ENCODE measurements at places on chromosomes 12 and 14.

DNA sequence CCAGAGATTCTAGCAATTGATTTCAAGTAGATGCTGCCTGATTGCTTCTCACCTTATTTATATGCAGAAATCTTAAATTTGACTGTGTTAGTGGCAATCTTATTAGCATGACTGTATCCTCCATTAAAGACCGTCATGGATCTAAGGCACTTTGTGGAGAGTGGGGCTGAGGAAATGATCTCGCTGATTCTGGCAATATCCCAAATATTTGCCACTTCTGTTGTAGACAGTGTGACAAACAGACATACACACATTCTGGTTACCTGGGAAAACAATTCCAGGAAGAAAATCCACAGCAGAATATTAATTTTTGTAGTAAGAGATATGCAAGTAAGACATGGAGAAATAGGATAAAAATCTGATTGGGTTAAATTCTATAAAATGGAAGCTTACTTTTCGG is 269.0 kb upstream of the G2E3 start:
- DNase-seq = no peak

DNA sequence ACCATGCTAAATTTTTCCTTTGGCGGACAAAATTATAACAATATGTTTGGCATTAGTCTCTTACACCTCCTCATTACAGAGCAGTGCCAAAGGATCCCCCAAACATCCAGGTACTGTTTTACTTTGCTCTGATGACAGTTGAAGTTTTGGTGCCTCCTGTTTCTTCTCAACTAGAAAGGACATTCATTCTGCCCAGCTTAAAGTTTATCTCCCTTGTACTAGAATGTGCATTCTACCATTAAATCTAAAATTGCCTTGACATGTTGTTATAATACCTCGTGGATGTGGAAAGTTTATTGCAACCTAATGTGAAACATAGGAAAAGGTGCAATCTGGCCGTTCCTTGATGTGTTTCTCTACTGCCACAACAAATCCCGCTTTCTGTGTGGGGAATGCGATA is 173.4 kb downstream of the KITLG start:
- no peak for DNase-seq

DNA sequence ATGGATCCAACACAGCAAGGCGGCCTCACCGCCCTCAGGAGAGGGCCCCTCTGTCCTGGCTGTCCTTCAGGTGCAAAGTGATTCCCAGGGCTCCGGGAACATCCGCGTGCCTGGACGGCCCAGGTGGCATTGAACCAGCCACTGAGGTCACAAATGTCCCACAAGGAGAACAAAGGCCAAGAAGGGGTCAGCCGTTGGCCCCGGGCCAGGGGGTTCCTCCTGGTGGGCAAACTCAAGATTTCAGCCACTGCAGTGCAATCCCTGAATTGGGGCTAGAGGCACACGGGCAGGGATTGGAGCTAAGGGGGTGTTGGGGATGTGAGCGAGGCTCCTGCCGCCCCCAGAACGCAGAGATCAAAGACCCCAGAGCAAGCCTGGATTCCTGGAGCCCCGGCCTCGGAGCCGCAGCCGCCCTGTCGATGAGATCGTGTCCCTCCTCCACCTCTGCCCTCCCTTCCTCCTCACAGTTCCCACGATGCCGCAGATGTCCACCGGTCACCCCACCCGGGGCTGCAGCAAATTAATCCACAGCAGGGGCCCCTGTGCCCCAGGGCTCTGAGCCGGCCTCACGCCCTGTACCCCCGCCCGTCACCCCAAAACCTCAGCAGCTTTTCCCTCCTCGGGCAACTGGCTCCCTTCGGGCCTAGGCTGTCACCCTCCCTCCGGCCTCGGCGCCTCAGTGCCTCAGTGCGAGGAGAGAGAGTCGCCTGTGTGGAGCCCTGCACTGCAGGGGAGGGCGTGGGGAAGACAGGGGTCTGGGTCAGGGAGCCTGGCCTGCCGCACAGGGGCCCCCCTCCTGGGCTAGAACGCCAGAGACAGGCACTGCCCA is 56.7 kb upstream of the GALNT9 start:
- DNase-seq = no peak

DNA sequence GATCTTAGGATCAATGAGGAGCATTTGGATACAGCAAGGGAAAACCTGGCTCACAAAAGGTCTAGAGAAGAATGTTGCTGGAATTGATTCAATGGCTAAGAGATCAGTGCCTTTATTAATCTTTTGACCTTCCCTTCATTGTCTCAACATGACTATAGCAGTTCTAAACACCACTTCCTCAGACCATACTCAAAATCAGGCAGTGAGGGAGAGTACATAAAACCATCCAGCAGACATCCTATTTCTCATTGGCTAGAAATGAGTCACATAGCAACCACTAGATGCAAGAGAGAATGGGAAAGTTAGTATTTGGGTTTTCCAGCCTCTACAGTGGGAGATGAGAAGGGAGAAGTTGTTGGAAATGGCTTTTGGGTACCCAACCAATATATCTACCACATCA is 151.4 kb upstream of the NUDT4 start:
- DNase-seq = no peak

DNA sequence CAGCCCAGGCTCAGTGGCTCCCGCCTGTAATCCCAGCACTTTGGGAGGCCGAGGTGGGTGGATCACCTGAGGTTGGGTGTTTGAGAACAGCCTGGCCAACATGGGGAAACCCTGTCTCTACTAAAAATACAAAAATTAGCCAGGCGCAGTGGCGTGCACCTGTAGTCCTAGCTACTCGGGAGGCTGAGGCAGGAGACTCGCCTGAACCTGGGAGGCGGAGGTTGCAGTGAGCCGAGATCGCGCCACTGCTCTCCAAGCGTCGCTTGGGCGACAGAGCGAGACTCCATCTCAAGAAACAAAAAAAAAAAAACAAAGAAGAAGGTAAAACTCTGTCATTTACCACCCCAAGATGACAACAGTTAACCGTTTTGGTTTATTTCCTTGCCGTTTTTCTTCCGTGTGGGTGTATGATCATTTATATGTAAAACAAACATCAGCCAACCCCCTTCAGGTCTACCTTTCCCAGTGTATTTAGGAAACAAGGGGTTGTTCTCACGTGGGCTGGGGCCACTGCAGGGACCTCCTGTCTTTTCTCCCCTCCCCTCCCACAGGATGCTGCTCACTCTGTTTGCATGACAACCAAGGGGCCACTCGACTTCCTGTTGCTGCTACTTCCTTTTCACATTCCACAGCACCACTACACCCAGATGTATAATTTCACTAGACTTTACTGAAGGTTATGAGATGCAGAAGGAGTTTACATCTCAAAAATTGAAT is 13.6 kb downstream of the TTC9 start:
- peak; percentile 76 for DNase-seq

DNA sequence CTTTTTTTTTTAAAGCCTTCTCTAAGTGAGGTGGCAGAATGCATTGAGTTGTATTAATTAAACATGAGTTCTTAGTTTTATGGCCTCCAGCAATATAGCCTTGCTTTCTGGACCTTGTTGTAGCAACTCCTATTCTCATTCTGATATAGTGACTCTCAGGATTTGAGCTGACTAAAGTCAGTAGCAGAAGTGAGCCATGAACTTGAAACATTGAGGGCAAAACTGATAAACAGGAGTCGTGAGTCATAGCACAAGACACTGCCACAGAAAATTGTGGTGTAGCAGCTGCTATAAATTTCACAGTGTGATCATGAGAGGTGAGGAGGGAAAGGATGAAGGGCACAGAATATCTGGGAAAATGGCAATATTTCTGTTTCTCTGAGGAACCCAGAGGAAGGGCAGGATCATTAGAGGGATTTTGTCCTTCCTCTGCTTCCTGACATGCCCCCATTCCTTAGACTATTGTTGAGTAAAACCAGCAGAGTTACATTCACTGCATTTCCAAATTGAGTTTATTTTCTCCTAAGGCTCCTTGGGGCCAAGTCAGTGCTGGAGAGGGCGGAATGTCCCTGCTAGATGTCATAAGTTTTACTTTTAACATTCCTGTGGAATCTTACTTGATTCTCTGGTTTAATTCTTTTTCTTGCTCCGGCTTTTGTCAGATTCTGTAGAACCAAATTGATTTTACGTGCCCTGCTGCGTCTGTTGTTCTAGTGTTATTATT is 7.5 kb downstream of the KLRG1 start:
- DNase-seq = peak; percentile 55

DNA sequence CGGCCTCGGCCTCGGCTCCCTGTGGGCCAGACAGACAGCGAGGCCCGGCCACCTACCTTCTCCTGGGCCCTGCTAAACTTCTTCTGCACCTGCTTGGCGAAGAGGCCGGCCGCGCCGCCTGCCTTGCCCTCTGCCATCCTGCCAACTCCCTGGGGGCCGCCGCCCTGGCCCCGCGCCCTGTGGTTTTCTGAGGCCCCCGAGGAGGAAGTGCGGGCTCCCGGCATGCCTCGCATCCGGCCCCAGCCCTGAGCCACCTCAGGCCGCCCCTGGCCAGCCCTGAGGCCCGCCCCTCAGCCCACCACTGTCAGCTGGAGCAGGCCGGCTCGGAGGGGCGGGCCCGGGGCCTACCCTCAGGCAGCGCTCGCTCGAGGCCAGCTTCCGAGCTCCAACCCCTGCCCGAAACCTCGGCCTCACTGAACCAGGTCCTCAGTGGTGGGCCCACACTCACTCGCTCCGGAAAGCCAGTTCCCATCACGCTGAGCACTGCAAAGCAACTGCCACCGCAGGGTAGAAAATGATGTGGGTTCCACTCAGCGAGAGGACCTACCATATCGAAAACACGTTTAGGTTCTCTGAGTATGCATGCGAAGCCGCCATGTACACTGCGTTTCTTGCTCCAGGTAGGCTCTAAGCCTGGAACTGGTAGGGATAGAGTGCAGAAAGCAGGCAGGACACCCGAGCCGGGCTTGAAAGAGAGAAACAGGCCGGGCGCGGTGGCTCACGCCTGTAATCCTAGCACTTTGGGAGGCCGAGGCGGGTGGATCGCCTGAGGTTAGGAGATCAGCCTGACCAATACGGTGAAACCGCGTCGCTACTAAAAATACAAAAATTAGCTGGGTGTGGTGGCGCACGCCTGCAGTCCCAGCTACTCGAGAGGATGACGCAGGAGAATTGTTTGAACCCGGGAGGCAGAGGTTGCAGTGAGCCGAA is at the start of gene BIN2:
Gene BIN2 (minus strand): TSS at position 209 of the 930 bp plus-strand sequence. CDS start 72 bp downstream, at position 137.
- DNase-seq = peak; percentile 70

DNA sequence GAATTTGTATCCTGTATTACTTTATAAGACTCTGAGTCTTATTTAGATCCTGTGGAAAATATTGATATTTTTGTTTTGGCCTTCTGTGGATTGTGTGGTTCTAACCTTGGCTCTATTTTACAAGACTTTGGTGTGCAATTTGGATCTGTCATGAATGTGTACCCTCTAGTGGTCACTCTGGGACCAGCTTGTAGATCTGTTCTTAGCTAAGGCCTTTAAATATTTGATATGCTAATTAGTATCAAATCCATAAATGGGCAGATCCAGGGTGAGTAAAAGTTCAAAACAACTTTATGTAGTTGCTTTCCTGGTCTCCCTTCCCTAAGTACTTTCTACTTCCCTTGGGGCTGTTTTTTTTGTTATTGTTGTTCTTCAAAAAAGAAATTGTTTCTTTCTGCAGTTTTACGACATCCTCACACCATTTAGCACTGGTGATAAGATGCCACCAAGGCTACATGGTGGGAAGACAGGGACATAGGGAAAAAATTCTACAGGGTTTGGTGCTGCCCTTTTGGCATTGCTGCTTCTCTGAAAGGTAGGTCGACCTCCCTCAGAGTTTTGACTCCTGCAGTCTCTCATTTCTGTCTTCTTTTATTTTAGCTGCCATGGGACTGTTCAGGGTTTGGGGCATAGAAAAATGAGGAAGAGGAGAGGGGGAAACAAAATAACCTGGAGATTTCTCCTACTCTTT is 238.5 kb downstream of the GPHN start:
- DNase-seq = no peak

GRCh38 chr12:54053751-54054741 is at the start of gene HOXC4:
HOXC4 (plus strand) TSS chr12:54053835; CDS start chr12:54053923, 88 bp downstream.
- no peak for DNase-seq

- no peak for DNase-seq
These were observed 18.3 kb upstream of the LRP1-AS start for GRCh38 chr12:57165741-57166140.

DNA sequence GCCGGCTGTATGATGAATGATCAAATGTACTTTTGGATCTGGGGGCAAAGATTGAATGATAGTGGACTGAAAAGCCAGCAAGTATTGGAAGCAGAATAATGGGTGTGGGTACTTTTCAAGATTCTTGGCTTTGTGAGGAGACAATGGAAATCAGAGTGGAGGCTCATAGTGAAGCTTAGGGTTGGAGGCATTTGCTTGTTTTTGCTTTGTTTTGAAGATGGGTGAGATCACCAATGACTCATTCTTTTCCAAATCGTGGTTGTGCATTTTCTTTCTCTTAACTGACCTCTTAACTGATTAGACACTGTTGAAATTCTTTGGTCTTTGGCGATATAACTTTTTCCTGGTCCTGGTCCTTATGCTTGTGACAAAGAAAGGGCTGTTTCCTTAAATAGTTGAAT is 54.4 kb downstream of the PELI2 start:
- DNase-seq = no peak

GRCh38 chr12:110287986-110288385 is 6.9 kb downstream of the ATP2A2 start:
- DNase-seq = no peak

GRCh38 chr14:105368910-105369652 is 29.3 kb upstream of the TEX22 start:
- no peak for DNase-seq

GRCh38 chr12:47270782-47271664 is 191.3 kb upstream of the AMIGO2 start:
- DNase-seq = peak; percentile 43

DNA sequence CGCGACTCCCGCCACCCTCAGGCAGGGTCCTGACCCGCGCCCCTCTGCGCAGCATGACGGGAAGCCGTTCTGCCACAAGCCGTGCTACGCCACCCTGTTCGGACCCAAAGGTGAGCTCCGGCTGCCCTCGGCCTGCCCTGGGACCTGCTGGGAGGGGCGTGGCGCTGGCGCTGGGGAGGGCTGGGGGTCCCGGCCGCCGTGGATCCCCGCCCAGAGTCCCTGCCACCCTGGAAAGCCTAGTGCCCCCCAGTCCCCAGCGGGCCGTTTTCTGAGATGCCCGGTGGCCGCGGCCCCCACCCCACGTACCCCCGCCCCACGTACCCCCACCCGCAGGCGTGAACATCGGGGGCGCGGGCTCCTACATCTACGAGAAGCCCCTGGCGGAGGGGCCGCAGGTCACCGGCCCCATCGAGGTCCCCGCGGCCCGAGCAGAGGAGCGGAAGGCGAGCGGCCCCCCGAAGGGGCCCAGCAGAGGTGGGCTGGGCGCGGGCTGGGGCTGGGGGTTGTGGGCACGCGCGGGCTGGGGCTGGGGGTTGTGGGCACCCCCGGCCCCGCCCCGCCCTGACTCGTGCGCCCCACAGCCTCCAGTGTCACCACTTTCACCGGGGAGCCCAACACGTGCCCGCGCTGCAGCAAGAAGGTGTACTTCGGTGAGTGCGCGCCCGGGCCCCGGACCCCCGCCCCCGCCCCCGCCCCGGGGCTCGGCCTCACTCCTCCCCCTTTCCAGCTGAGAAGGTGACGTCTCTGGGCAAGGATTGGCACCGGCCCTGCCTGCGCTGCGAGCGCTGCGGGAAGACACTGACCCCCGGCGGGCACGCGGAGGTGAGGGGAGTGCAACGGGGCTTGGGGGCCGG is 4.0 kb downstream of the CRIP2 start:
- DNase-seq = no peak

- DNase-seq = peak; percentile 52
These were observed 23.9 kb downstream of the NCKAP1L start for GRCh38 chr12:54521293-54522060.

GRCh38 chr14:66426451-66426850 is 59.7 kb upstream of the CCDC196 start:
- no peak for DNase-seq

GRCh38 chr14:24246765-24247212 is 4.4 kb upstream of the TINF2 start:
- peak; percentile 37 for DNase-seq

GRCh38 chr14:75200451-75200850 is 24.0 kb upstream of the TMED10 start:
- DNase-seq = no peak

Data from stimulated activated CD4-positive, alpha-beta T cell treated with anti-CD3 and anti-CD28 coated beads, Interleukin-4, amount 100 ng/mL, for 24 hours (primary cell).